ENCODE measurements at places on chromosomes 6 and 20.

GRCh38 chr6:155528982-155529453 lies 73.4 kb upstream of the NOX3 start:
- no peak for DNase-seq
- H3K27ac ChIP-seq, result no peak overlapping the region
- H3K4me1 ChIP-seq, result no peaks in the 10 kb centered on the region
- H3K4me3 ChIP-seq, result no peak overlapping the region
- H3K27me3 ChIP-seq, result no peaks in the 10 kb centered on the region

- H3K4me3 ChIP-seq, result no peak overlapping the region
- H3K36me3 ChIP-seq, result no peaks in the 10 kb centered on the region
- H3K27me3 ChIP-seq, result no peaks in the 10 kb centered on the region
- H3K27ac ChIP-seq, result no peak overlapping the region
- DNase-seq, result no peak
Measured at GRCh38 chr6:79296211-79296610, 61.7 kb upstream of the HMGN3 start.

- H3K27me3 ChIP-seq, result no peaks in the 10 kb centered on the region
- no peak overlapping the region for H3K27ac ChIP-seq
- H3K4me1 ChIP-seq, result no peaks in the 10 kb centered on the region
- DNase-seq, result no peak
- no peak overlapping the region for H3K4me3 ChIP-seq
Measured at GRCh38 chr6:128599036-128599435, 78.6 kb upstream of the PTPRK start.

GRCh38 chr6:26103141-26103769 lies 16.0 kb downstream of the HFE start:
- H3K27me3 ChIP-seq, result no peaks in the 10 kb centered on the region
- H3K27ac ChIP-seq, result peak overlapping the region; percentile 86
- H3K36me3 ChIP-seq, result no peaks in the 10 kb centered on the region
- H3K4me1 ChIP-seq, result peaks cover 5% of the 10 kb centered on the region
- H3K4me3 ChIP-seq, result no peak overlapping the region
- no peak for DNase-seq

DNA sequence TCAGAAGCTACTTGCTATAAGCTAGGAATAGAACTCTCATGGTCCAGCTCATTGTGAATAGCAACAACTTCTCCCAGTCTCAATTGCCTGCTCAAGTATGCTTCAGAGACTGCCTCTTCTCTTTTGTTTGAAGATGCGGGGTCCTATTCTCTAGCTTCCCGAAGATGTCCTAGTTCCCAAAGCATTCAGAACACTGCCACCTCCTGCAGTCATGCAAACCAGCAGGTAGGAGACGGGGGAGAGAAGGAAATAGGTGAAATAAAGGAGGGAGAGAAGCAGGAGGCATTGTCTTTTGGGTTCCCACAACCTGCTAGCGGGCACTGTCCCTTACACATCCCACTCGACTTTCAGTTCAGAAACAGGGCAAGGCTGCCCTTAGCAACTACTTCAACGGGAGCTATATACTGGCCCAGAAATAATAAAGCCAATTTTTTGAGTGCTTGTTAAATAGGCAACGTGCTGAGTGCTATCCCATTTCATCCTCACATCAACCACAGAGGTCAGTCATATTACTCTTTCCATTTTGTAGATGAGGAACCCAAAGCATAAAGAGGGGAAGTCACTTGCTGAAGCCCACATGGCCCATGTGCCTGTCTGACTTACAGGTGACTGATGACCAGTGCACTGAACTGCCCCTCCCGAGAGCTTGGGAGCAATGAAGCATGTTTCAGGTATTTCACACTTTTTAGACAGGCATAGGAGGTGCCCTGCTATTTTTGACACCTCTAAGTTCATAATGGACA lies 61.9 kb upstream of the ATXN1 start:
- DNase-seq, result no peak
- H3K4me3 ChIP-seq, result no peak overlapping the region
- H3K36me3 ChIP-seq, result no peaks in the 10 kb centered on the region
- no peaks in the 10 kb centered on the region for H3K4me1 ChIP-seq

- no peak overlapping the region for H3K4me3 ChIP-seq
- DNase-seq, result no peak
- no peaks in the 10 kb centered on the region for H3K27me3 ChIP-seq
- H3K36me3 ChIP-seq, result no peaks in the 10 kb centered on the region
- H3K27ac ChIP-seq, result no peak overlapping the region
Measured at GRCh38 chr6:4084444-4085331, 5.8 kb upstream of the FAM217A start.

DNA sequence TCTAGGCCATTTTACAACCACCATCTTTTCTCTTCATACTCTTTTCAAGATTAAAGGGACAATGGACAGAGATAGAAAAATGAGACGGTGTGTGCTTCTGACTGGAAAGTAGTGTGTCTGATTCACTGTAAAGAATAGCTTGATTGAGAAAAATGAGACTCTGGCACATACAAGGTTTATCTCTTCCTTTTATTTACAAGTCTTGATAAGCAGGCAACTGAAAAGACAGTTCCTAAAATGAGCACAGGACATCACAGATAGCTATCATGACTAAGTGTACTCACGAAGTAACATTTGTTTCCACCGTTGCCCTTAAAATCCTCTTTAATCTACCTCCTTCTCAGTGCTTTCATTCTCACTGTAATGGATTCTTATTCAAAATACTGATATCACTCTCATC lies 383.0 kb downstream of the TBC1D32 start:
- H3K4me1 ChIP-seq, result no peaks in the 10 kb centered on the region
- H3K27ac ChIP-seq, result no peak overlapping the region
- H3K36me3 ChIP-seq, result no peaks in the 10 kb centered on the region

DNA sequence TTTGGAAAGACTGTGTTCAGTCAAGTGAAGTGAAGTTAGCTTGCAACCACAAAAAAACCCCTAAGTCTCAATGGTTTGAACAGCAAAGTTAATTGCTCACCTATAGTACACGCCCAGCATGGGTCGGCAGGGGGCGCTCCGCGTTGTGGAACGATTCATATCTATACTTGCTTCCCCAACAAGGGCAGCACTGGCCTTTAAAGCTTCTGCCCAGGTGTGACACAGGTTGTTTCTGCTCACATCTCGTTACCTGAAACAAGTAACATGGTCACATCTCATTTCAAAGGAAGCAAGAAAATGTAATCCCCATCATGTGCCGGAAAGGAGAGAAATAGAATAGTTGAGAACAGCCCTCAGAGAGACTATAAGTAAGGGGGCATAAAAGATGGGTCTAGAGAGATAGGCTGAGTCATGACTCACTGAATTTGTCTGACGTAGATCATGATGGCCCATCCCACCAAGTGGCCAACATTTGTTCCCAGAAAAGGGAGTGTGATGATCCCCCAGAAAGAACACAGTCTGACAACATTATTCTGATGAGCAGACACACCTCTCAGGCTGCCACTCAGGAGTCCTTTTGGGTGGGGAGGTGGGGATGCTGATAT lies 29.0 kb downstream of the HNF4A start:
- H3K4me1 ChIP-seq, result peaks cover 5% of the 10 kb centered on the region
- no peak overlapping the region for H3K27ac ChIP-seq
- no peaks in the 10 kb centered on the region for H3K36me3 ChIP-seq
- H3K4me3 ChIP-seq, result no peak overlapping the region
- peak; percentile 88 for DNase-seq

DNA sequence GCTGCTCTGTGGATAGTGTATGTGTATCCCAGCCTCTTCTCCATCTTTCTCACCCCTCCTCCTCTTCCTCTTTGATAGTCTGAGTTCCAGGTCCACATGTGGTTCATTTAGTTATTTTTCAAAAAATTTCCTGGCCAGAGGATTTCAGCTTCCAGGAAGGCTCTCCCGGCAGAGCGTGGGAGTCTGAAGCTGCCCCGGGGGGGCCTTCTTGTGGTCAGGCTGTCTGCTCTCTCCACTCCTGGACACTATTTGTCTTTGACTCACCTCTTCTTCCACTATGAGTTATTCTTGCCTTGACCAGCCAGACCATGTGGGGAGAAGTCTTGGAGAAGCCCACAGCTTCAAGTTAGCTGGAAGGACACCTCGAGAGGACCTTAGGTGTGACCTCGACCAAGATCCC lies 258.8 kb downstream of the CDC5L start:
- H3K4me1 ChIP-seq, result no peaks in the 10 kb centered on the region
- H3K27me3 ChIP-seq, result no peaks in the 10 kb centered on the region

DNA sequence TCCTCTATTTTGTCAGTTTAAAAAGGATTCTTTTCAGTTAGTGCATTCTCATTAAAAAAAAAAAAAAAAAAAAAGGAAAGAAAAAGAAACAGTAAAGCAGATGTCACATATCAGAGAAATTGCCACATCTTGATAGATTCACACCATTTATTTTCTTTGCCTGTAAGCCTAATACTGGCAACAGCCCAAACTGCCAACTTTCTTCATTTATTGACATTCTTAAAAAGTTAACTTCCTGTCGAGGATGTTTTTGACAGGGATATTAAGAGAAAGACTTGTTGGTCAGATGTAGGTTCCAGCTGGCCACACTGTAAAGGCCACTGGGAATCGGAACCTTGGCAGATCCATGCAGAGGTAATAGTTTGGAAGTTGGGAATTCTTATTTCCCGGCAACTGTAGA lies 332.6 kb downstream of the NRN1 start:
- no peak for DNase-seq
- H3K27me3 ChIP-seq, result no peaks in the 10 kb centered on the region
- peaks cover 26% of the 10 kb centered on the region for H3K4me1 ChIP-seq
- no peak overlapping the region for H3K4me3 ChIP-seq

DNA sequence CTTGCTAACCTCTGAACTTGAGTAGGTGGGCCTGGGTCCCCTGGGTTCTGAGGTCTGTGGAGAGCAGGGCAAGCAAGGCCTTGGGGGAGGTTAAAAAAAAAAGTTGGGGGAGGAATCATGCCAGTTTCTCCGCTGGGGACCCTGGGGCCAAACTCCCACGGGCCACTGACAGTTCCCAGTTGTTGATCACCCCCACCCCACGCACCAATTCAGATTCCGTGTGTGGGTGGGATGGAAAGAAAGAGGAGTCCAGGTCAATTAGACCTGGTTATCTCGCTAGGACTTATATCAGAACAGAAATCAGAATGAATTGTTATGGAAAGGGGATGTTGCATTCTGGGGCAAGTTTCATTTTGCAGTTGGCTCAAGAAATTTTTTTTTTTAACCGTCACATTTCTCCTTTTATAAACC lies 46.7 kb upstream of the SUPT3H start:
- no peak overlapping the region for H3K4me3 ChIP-seq
- H3K27me3 ChIP-seq, result peaks cover 25% of the 10 kb centered on the region
- H3K4me1 ChIP-seq, result peaks cover 35% of the 10 kb centered on the region
- H3K27ac ChIP-seq, result no peak overlapping the region

DNA sequence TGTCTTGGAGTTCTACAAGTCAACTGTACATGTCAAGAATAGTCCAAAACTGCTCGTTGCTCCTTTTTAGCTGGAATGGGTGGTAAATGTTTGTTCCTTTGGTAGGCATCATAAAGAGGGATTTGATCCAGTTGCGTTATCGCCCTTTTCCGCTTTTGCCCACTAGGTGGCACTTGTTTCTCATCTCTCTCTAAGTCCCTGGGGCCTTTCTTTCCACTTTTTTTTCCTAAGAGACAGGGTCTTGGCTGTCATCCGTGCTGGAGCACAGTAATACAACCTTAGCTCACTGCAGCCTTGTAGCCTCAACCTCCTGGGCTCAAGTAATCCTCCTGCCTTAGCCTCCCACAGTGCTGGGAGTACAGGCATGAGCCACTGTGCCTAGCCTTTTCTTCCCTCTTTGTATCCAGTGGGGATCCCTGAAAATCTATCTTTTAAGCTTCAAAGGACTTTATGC lies 20.7 kb downstream of the GTPBP2 start:
- no peak overlapping the region for H3K27ac ChIP-seq
- H3K4me1 ChIP-seq, result no peaks in the 10 kb centered on the region
- H3K27me3 ChIP-seq, result no peaks in the 10 kb centered on the region
- no peak overlapping the region for H3K4me3 ChIP-seq
- peaks cover 10% of the 10 kb centered on the region for H3K36me3 ChIP-seq

- H3K36me3 ChIP-seq, result no peaks in the 10 kb centered on the region
- H3K4me1 ChIP-seq, result no peaks in the 10 kb centered on the region
- no peak for DNase-seq
- no peak overlapping the region for H3K27ac ChIP-seq
Measured at GRCh38 chr6:110674096-110674495, 141.2 kb downstream of the CDK19 start.

- DNase-seq, result no peak
- no peak overlapping the region for H3K27ac ChIP-seq
- no peaks in the 10 kb centered on the region for H3K4me1 ChIP-seq
- no peaks in the 10 kb centered on the region for H3K36me3 ChIP-seq
- no peak overlapping the region for H3K4me3 ChIP-seq
Measured at GRCh38 chr6:100724696-100725095, 156.4 kb downstream of the ASCC3 start.

DNA sequence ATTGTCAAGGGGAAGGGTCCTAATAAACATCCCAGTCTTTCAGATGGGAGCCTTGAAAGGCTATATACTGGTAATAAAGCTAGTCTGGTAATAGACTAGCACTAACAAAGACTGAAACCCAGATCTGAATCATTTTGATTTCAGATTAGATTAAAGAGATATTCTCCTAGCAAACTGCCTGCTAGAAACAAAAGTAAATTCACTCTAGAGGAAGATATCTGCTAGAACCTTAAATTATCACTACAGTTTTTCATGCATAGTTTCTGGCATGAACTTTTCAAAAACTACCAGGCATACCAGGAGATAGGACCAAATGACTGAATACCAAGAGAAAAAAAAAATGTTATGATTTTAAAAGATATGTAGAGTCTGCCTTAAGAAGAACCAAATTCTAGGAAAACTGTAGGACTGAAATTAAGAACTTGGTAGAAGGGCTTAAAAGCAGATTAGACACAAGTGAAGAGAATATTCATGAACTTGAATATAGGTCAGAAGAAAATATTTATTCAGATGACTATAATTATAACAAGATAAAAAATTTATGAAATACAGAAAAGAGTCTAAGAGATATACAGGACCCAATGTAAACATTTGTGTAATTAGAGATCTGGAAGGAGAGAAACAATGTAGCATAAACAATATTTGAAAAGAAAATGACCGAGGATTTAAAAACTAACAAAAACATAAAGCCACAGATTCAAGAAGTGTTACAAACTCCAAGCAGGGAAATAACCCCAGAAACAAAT lies 141.6 kb downstream of the FOXO3 start:
- H3K27me3 ChIP-seq, result no peaks in the 10 kb centered on the region
- peaks cover under 1% of the 10 kb centered on the region for H3K4me1 ChIP-seq
- no peak overlapping the region for H3K4me3 ChIP-seq
- no peak for DNase-seq
- no peak overlapping the region for H3K27ac ChIP-seq

DNA sequence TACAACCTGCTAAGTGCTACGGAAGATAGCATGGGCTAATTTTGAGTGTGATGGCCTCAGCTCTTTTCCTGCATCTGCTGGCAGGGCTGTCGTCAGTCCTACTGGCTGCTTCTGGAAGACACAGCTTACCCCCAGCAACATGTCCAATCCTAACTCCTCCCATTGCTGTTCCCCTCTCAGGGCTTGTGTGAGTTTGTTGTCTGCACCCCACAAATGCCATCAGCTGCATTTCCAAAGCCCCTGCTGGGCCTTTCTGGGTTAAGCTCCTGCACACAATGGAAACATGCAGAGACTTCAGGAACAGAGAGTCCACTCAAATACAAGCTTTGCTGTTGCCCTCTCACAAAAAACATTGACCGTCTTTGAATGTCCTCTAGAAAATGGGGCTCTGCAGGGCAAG lies 84.7 kb downstream of the RNF182 start:
- DNase-seq, result no peak
- H3K4me1 ChIP-seq, result no peaks in the 10 kb centered on the region
- H3K27me3 ChIP-seq, result no peaks in the 10 kb centered on the region
- no peak overlapping the region for H3K27ac ChIP-seq
